NCI-H526 treated with DMSO at 0.1 percent for 48 hours (cell line): ENCODE measurements at places on chromosomes 4 and X.

DNA sequence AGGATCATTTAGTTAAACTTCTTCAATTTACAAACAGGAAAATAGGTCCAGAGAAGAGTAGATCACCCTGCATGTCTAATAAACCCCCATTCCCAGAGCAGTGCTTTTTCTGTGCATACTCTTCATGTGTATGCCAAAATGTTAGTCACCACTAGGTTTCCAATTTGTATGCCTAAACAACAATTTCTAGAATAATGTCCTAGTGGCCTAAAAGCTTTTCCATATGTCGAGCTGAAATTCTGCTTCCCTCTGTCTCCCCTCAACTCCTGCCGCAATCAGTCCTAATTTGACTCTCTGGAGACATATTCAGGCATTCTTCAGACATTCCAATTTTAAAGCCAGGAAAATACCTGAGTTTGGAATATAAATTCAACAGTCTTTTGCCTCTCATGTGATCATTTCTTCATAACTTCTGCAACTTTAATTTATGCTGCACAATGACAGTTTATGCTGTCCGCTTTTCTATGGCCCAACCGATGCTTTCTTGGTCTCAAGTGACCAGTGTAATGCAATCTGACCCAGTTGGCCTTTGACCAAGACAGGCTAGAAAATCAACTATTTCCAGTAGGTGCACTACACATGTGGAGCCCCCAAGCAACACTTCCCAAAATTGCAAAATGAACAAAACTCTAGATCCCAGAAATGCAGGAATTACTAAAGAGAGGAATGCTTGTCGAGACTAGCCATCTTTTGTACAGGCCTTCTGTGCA is 122.9 kb upstream of the FMR1 start:
- DNase-seq, result no peak

- DNase-seq, result no peak
These were observed 1020.9 kb upstream of the INTU start for GRCh38 chr4:126611900-126612299.

DNA sequence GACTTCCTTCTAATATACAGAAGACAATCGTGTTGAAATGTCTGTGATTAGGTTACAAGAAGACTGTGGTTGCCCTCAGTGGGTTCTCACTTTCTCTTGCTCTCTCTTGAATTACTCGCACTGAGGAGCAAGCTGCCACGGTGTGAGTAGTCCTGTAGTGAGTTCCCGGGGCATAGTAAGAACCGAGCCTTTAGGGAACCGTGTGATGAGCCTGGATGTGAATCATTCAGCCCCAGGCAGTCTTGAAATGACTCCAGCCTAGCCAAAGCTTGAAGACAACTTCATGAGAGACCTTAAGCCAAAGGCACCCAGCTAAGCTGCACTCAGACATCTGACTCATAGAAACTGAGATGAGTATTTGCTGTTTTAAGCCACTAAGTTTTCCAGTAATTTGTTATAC is 292.7 kb downstream of the SPOCK3 start:
- DNase-seq, result no peak

- DNase-seq, result no peak
These were observed 54.3 kb downstream of the LRP2BP start for GRCh38 chr4:185341377-185341776.

DNA sequence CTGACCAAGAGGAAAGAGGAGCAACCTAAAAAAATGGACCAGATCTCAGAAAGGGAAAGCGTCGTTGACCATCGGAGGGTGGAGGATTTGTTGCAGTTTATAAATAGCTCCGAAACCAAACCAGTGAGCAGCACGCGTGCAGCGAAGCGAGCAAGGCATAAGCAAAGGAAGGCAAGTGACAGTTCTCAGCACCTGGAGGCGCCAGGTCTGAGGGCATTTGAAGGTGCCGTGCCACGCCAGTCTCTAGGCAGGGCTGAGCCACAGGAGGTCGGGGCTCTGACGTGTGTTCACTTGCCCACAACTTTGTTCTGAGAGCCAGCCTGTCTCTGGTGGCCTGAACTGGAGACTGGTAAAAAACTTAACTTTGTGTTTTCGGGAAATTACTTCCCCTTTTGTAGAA is 59.7 kb downstream of the TNIP2 start:
- DNase-seq, result no peak

DNA sequence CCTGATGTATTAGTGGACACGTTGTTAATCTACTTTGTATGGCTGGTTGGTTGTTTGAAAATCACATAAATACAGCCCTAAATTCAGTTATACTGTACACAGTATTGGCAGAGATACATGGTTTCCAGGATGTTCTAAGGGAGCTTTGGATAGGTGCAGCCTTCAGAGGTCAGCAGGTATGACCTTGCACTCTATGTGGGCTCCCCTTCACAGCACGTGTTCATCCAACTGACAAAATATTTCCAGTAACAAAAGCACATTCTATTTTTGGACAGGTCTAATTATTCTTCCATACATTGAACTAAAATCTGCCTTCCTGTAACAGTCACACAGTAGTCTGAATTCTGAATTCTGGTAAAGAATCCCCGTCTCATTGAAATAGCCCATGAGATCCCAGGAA is 92.8 kb upstream of the RAPGEF2 start:
- no peak for DNase-seq

GRCh38 chr4:152104356-152104755 is 343.5 kb upstream of the GATB start:
- no peak for DNase-seq

DNA sequence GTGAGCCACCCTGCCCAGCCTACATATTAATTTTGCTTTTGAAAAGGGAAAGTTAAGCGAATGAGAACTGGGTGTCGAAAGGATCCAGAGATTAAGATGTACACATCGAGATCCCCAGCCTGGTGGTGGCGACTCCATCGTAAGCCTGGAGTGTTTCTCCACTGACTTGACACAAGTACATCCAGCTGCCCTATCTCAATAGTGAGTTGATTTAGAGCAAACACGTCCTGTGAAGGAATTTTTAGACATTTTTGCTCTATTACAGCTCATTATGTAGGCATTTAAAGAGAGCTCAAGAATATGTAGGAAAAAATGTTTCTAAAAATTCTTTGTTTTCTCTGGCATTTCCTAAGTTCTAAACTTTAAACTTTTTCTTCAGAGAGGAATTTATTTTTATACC is 11.7 kb upstream of the CLDN34 start:
- no peak for DNase-seq

- DNase-seq, result no peak
These were observed 11.8 kb upstream of the TMEM192 start for GRCh38 chr4:165124488-165124887.

DNA sequence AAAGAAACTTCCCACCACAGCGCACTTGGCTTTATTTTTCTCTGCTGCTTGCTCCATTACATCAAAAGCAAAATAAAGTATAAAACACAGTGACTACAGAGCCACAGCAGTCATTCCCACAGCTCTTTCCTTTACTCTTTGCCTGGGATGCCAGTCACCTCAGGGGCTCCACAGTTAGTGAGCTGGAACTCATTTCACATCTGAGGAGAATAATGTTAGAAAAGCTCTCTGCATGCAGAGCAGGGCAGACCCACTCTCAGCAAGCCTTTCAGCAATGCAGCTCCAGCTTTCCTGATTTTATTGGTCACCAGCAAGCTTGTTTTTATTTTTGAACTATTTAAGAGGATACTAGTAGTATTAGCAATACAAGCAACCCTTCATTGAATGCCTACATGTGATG is 13.8 kb downstream of the GRXCR1 start:
- no peak for DNase-seq

GRCh38 chr4:159269116-159269515 is 166.2 kb downstream of the RAPGEF2 start:
- DNase-seq, result no peak

- no peak for DNase-seq
These were observed 158.2 kb downstream of the SPRY1 start for GRCh38 chr4:123554801-123555232.

DNA sequence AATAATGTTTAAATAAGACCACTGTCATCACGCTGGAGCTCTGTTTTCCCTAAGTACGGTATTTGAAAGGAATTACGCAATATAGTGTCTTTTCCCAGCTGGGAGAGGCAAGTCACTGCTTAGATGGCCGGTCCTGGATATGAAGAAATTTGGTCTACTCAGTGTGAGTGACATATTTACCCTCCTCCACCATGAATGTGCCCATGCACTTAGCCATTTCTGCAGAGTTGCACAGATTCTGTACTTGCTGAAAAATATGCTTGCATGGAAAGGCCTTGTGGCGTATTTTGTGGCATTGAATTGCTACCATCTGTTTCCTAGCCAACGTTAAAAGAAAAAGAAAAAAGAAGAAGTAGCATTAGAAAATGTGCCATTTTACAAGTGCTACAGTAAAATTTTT is 73.1 kb downstream of the ADGRL3 start:
- DNase-seq, result no peak

DNA sequence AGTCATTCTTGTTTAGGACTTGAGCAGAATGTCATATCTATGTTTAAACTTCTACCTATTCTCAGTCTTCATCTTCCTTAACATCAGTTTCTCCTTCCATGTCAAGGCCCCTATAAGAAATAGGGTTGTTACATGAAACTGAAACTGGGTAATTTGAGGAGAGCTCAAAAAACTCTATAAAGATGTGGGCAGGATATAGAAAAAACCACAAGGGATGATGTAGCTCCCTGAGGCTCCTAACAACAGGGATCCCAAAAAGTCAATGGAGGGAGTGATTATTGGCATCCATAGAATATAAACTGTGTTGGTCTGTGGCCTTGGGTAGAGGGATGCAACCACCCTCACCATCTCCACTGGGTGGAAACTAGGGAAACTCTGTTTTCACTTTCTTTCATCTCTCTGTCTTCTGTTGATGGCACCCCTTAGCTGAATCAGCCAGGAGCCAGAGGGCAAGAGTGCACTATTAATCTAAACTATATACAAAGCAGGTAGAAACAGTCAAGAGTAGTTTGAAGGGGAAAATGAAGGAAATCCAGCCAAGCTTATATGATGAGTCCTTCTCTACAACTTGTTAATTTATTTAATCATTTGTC is 27.6 kb downstream of the C4orf54 start:
- no peak for DNase-seq

GRCh38 chr4:156118507-156119220 is 165.0 kb upstream of the CTSO start:
- no peak for DNase-seq

GRCh38 chrX:50814701-50815100 is 707 bp upstream of the SHROOM4 start:
- DNase-seq, result no peak
